ENCODE measurements at places on chromosomes 4 and X.

DNA sequence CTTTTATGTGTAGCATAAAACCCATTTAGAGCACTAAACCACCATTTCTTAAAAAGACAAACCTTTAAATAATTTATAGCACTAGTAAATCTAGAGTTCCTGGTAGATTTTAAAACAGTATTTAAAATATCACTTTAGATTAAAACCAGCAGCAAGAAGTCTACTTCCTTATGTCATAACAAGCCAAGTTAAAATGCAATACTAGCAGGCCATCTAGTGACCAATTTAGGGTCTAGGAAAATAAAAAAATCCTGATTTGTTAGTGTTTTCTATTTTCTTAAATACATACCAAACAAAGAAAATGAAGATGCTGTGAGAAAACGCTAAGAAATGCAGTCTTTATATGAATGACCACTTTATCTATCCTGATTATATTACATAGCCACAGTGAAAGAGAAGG is 53.9 kb downstream of the PAPSS1 start:
- DNase-seq = no peak

DNA sequence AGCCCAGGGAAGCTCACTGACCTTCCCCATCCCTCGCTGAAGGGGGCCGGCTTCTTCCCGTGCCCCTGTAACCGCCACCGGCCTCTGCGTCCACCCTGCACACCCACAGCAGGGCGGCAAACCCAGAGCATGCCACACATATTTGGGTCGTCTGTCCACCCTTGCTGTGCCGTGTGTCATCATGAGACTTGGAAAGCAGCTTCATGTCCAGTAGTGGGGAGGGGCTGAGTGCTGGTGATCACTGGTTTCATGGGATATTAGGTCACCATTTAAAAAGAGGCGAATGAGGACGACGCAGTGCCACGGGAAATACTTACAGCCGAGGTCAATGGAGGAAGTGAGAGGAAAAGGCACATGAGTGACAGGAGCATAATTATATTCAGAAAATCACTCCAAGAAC is 74.8 kb downstream of the HTRA3 start:
- DNase-seq = no peak

- no peak for DNase-seq
Observed at GRCh38 chrX:53494436-53494835, 60.3 kb upstream of the HSD17B10 start.

- DNase-seq = no peak
Observed at GRCh38 chr4:88831031-88831430, 133.4 kb upstream of the NAP1L5 start.

DNA sequence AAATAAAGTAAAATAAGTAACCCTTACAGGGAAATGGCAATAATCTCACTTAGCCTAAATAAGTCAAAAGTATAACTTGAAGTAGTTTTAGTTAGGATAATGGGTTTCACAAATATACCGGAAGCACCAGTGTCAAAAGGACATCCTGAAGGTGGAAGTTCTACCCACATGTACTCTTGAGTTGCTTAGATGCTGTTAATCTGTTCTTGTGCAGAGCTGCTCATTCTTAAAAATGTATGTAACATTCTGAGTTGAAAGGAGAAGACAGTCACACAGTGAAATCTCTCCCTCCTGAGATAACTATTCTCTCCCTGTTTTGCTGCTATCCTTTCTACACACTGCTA is 11.2 kb upstream of the CCNG2 start:
- peak; percentile 13 for DNase-seq

GRCh38 chrX:39050427-39050826 is 249.2 kb downstream of the MID1IP1 start:
- no peak for DNase-seq

DNA sequence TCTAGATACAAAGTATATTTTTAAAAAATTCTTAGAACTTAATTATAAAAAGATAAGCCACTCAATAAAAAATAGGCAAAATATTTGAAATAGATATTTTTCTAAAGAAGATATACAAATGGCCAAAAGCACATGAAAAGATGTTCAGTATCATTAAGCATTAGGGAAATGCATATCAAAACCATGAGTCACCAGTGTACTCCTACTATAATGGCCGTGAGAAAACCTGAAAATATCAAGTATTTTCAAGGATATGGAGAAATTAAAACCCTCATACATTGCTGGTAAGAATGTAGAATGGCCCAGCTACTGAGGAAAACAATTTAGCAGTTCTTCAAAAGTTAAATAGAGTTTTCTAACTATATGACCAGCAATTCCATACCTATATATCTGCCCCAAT is 337.9 kb downstream of the CAMK2D start:
- DNase-seq = no peak

DNA sequence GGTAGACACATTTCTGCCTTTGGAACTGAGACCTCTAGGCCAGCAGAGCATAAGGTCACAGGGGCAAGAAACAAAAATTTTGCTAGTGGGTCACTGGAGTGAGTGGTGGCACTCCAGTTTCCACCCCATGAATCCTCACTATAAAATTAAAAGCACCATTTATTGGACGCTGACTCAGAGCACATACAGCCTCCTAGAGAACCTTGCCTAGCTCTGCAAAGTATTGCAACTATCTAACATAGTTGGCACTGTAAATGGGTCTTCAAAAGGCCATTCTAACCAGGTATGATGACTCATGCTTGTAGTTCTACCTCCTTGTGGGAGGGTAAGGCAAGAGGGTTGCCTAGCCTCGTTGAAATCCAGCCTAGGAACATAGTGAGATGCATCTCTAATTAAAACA is 25.1 kb downstream of the RRAGB start:
- no peak for DNase-seq

GRCh38 chrX:134444681-134445080 is 15.3 kb upstream of the HPRT1 start:
- DNase-seq = no peak

DNA sequence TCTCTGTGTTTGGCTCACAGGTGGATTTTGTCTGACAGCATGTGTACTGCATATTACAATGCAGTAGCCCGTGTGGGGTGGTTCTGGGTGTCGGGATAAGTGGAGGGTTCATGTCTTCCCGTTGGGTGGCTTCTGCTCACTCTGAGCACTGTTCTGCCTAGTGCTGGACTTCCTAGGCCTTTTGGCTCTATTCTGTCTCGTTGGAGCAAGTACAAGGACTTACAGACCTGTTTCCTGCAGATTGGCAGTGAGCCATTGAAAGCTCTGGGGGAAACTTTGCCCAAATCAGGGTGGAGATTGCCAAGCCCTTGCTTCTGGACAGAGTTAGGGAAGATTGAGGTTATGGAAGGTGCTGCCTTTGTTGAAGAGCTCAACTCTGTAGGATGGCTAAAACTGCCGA is 91.1 kb upstream of the SLC4A4 start:
- no peak for DNase-seq

DNA sequence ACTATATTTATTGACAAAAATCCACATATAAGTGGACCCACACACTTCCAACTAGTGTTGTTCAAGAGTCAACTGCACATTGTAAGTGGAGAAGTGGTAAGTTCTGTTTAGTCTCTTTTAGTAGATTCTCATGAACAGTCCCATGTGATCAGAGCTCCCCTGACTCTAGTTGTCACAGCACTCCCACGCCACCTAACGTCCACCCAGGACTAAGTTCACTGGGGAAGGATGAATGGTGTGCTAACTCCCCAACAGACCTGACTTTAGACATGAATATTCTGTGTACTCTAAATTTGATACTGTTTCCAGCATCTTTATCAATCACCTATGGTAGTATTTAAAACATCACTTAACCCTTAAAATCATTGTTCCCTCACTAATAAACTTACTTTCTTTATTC is 59.8 kb downstream of the PACRGL start:
- no peak for DNase-seq

- no peak for DNase-seq
Observed at GRCh38 chrX:102697494-102697893, 14.8 kb upstream of the GPRASP2 start.

GRCh38 chr4:163107754-163108153 is 58.9 kb downstream of the NAF1 start:
- no peak for DNase-seq

GRCh38 chr4:32789026-32789608 is 2068.9 kb downstream of the PCDH7 start:
- DNase-seq = no peak

DNA sequence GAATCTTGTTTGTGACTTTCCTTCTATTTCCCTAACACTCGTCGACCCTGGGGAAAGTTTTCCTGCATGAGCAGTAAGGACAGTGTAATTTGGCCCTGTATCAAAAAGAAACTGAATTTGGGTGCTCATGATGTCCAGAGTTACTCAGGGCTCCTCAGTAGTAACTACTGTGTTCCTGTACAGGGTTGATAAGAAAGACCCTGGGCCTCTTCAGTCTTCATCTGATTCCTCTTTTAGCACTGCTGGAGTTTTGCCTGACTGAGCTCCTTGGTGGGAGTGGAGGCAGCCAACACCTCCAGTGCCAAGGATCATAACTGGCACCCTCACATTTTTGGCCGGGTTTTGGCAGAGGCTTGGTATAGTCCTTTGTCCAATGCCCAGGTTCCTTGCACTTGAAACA is 7.1 kb upstream of the AREG start:
- no peak for DNase-seq

GRCh38 chrX:115390078-115390477 is 100.6 kb downstream of the LUZP4 start:
- DNase-seq = no peak

GRCh38 chrX:33211356-33212260 is at the start of gene DMD:
DMD (minus strand) TSS chrX:33211549; CDS start chrX:33211312, 237 bp downstream.
- no peak for DNase-seq

- DNase-seq = no peak
Observed at GRCh38 chrX:68944211-68944610, 115.4 kb downstream of the EFNB1 start.

DNA sequence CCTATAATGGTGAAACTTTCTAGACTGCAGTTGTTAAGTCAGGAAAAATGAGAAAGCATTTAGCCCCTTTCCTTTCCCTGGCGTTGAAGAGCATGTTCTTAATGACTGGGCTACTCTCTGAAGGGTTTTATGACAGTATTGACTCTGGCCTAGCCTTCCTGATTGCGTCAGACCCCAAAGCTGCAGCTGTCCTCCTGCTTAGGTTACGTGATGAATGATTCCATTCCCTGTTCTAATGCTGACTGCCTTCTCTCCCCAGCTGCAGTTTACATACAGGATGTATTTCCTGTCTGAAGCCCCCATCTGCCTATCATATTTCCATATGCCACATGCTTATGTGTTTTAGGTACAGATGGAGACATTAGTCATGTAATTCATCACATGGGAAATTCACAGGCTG is 105.8 kb upstream of the EGFL6 start:
- no peak for DNase-seq

- no peak for DNase-seq
Observed at GRCh38 chrX:100874325-100874724, at the start of gene NOX1. NOX1 (minus strand) TSS chrX:100874359; CDS start chrX:100874139, 220 bp downstream.

- no peak for DNase-seq
Observed at GRCh38 chr4:65066106-65066505, 604.2 kb downstream of the EPHA5 start.

GRCh38 chr4:101707596-101707995 is 82.9 kb upstream of the BANK1 start:
- DNase-seq = no peak

DNA sequence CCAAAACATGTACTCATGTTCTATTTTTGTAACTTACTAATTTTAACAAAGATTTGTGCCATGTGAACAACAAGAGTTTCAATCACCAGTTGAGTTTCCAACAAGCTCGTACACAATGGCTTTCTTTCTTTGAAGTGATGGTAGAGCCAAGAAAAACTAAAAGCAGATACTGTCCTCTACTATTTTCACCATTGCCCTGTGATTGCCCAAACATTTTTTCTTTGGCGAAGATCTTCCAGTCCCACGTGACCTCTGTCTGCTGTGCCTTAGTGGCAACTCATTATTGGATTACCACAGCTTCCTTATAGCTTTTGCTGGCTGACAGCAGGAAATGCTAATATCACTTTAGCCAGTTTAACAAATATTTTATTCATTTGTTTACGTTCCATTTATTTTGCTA is 1147.1 kb downstream of the STIM2 start:
- no peak for DNase-seq

DNA sequence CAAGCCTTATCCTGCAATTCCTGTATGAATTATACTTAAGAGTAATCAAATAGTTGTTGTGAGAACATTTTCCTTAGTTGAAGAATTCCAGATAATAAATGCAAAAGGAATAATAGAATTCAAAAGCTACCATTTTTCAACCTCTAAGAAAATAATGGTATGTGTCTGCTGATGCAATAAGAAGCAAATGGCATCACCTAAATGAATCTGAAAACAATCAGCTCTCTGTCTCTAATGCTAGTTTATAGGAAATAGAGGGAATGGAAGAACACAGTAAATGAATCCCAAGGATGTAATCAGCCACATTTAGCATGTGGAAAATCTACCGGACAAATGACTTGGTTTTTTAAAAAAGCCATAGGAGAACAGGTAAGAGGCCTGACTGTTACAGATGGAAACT is 115.1 kb downstream of the DCHS2 start:
- DNase-seq = no peak

DNA sequence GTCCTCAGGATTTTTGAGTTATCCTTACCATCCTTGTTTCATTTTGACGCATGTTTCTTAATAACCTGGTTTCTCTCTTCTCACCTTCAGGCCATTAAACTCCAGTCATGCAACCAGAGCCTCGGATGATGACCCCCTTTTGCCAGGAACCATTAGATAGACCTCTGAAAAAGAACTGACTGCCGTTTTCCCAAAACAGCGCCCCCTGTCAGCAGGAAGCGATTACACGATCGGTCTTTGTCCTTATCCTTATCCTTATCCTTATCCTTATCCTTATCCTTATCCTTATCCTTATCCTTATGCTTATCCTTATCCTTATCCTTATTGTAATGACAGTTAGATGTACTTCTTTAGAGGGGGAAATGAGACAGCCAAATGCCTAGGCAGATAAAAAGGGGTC is 148.4 kb upstream of the ITM2A start:
- DNase-seq = no peak

GRCh38 chr4:70099206-70099605 is 49.0 kb downstream of the HTN1 start:
- DNase-seq = no peak

- DNase-seq = no peak
Observed at GRCh38 chr4:105921301-105921700, 26.0 kb downstream of the NPNT start.

- no peak for DNase-seq
Observed at GRCh38 chr4:154427149-154427548, 64.5 kb downstream of the DCHS2 start.

GRCh38 chr4:87120411-87121162 is 99.8 kb downstream of the KLHL8 start:
- no peak for DNase-seq

GRCh38 chr4:54473077-54473545 is 184.6 kb upstream of the KIT start:
- DNase-seq = no peak

DNA sequence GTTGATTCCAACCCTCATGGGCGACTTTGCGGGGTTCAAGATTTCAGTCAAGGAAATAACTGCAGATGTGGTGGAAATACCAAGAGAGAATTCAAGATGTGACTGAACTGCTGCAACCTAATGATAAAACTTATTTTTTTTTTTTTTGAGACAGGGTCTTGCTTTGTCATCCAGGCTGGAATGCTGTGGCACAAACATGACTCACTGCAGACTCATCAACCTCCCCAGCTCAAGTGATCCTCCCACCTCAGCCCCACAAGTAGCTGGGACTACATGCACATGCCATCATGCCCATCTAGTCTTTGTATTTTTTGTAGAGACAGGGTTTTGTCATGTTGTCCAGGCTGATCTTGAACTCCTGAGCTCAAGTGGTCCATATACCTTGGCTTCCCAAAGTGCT is 19.5 kb upstream of the WDFY3 start:
- no peak for DNase-seq

GRCh38 chrX:11754958-11755645 is 2.9 kb upstream of the MSL3 start:
- no peak for DNase-seq
